WTC11 (cell line): ENCODE measurements at places on chromosomes 7 and 10. TPM values are rescaled to one million over a fixed set of nuclear protein-coding genes. Genes with fewer than 3 reads are reported as not detected.

Gene ZEB1
- total RNA-seq = 0.18 to 0.39 TPM (median 0.34 TPM) in 3 replicates

Gene CPN1
- total RNA-seq = 0.42 to 0.69 TPM (median 0.66 TPM) in 3 replicates

Gene PAOX
- 3.6 to 5.6 TPM (median 5.2 TPM) in 3 replicates for total RNA-seq

Gene HOXA11
- not detected in 3 replicates for total RNA-seq

Gene EN2
- not detected in 3 replicates for total RNA-seq

Gene MOGAT3
- total RNA-seq = 0.81 to 0.92 TPM (median 0.82 TPM) in 3 replicates

Gene LRRN3
- total RNA-seq = 0.16 to 0.70 TPM (median 0.34 TPM) in 3 replicates

Gene ZNF479
- not detected in 3 replicates for total RNA-seq

Gene HTRA1
- 15.4 to 18.3 TPM (median 16.0 TPM) in 3 replicates for total RNA-seq

Gene BMPER
- 1.8 to 2.8 TPM (median 1.9 TPM) in 3 replicates for total RNA-seq

Gene HKDC1
- total RNA-seq = 0.09 TPM in 2 of 3 replicates, not detected in the other

Gene FFAR4
- total RNA-seq = 0.07 to 0.15 TPM in 2 of 3 replicates, not detected in the other

Gene ICA1
- 31.2 to 36.8 TPM (median 33.4 TPM) in 3 replicates for total RNA-seq

Gene TMEM139
- 1.5 to 2.0 TPM (median 1.9 TPM) in 3 replicates for total RNA-seq

Gene BHLHA15
- total RNA-seq = 2.7 to 3.3 TPM (median 2.8 TPM) in 3 replicates

Gene TMEM236
- total RNA-seq = 0.04 TPM in 1 of 3 replicates, not detected in the others

Gene PDLIM1
- 223 to 226 TPM (median 226 TPM) in 3 replicates for total RNA-seq

Gene CAV1
- total RNA-seq = 10.9 to 19.7 TPM (median 11.5 TPM) in 3 replicates

Gene IFIT1
- total RNA-seq = 1.5 to 2.0 TPM (median 1.5 TPM) in 3 replicates

Gene AMPH
- total RNA-seq = 8.9 to 10.0 TPM (median 9.0 TPM) in 3 replicates

Gene ATP5MK
- total RNA-seq = 284 to 307 TPM (median 305 TPM) in 3 replicates

Gene VIPR2
- total RNA-seq = 7.5 to 7.8 TPM (median 7.6 TPM) in 3 replicates

Gene CFAP58
- 0.92 to 1.1 TPM (median 1.0 TPM) in 3 replicates for total RNA-seq

Gene MSS51
- total RNA-seq = 2.9 to 3.1 TPM (median 3.0 TPM) in 3 replicates

Gene TRIM24
- 103 to 113 TPM (median 104 TPM) in 3 replicates for total RNA-seq

Gene C10orf88
- total RNA-seq = 6.4 to 7.7 TPM (median 6.5 TPM) in 3 replicates

Gene CFAP69
- 2.7 to 3.4 TPM (median 3.3 TPM) in 3 replicates for total RNA-seq

Gene KCNMA1
- 4.1 to 7.3 TPM (median 5.3 TPM) in 3 replicates for total RNA-seq

Gene ITGA8
- 0.02 TPM in 1 of 3 replicates, not detected in the others for total RNA-seq

Gene CTAGE4
- 18.3 to 23.3 TPM (median 20.9 TPM) in 3 replicates for total RNA-seq

Gene SPOCK2
- total RNA-seq = 4.0 to 4.7 TPM (median 4.1 TPM) in 3 replicates

Gene TEX47
- total RNA-seq = not detected in 3 replicates

Gene SYT15
- total RNA-seq = 1.2 to 1.6 TPM (median 1.5 TPM) in 3 replicates

Gene SLC26A5
- total RNA-seq = 0.15 to 0.46 TPM (median 0.41 TPM) in 3 replicates

Gene FAM25A
- not detected in 3 replicates for total RNA-seq

Gene PNLIP
- total RNA-seq = 1.4 to 1.9 TPM (median 1.6 TPM) in 3 replicates

Gene IKZF1
- total RNA-seq = 1.9 to 2.4 TPM (median 2.3 TPM) in 3 replicates
